ENCODE measurements at places on chromosomes 11 and 22. TPM values are rescaled to one million over a fixed set of nuclear protein-coding genes. Genes with fewer than 3 reads are reported as not detected.

- no peak for DNase-seq
- no peaks in the 10 kb centered on the region for H3K27me3 ChIP-seq
- H3K4me1 ChIP-seq = peaks cover 15% of the 10 kb centered on the region
- H3K4me3 ChIP-seq = no peak overlapping the region
- no peaks in the 10 kb centered on the region for H3K36me3 ChIP-seq
Observed at GRCh38 chr11:119614222-119615002, 114.6 kb downstream of the NECTIN1 start.

The AGBL2 gene
- 1.7 TPM for polyA plus RNA-seq

GRCh38 chr11:122229078-122229477, 113.1 kb upstream of the BLID start:
- H3K36me3 ChIP-seq = no peaks in the 10 kb centered on the region
- DNase-seq = no peak
- no peaks in the 10 kb centered on the region for H3K4me1 ChIP-seq
- H3K27me3 ChIP-seq = no peaks in the 10 kb centered on the region
- H3K4me3 ChIP-seq = no peak overlapping the region

The BIK gene
- 8.5 TPM for polyA plus RNA-seq

GRCh38 chr11:47967577-47968525, 12.5 kb upstream of the PTPRJ start:
- no peak overlapping the region for H3K27ac ChIP-seq
- H3K36me3 ChIP-seq = no peaks in the 10 kb centered on the region
- no peaks in the 10 kb centered on the region for H3K27me3 ChIP-seq
- no peak for DNase-seq

- no peak for DNase-seq
- H3K4me3 ChIP-seq = no peak overlapping the region
- H3K36me3 ChIP-seq = no peaks in the 10 kb centered on the region
- H3K4me1 ChIP-seq = no peaks in the 10 kb centered on the region
- no peaks in the 10 kb centered on the region for H3K27me3 ChIP-seq
Observed at GRCh38 chr11:1351278-1351937, 38.3 kb upstream of the BRSK2 start.

GRCh38 chr11:12043959-12044791, 35.7 kb upstream of the DKK3 start:
- no peaks in the 10 kb centered on the region for H3K27me3 ChIP-seq
- H3K4me1 ChIP-seq = no peaks in the 10 kb centered on the region
- no peak overlapping the region for H3K27ac ChIP-seq
- no peaks in the 10 kb centered on the region for H3K36me3 ChIP-seq

The PGGHG gene
- polyA plus RNA-seq = 3.0 TPM

DNA sequence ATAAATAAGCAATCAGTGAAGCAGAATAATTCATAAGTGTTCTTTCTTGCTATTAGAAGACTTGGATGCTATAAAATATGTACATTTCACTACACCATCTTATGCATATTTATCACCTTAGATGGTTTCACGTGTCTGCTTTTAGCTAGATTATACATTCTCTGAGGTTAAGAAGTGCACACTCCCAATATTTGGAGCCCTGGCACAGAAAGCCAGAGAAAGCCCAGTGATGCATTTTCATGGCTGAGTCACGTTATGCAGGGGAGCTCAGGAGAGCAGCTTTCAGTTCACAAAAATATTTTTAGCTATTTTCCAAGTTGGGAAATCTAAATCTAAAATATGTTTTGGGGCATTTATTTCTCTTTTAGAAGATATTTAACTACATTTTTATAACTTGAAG, 5.1 kb upstream of the TP53AIP1 start:
- H3K27me3 ChIP-seq = no peaks in the 10 kb centered on the region
- no peak for DNase-seq
- H3K36me3 ChIP-seq = no peaks in the 10 kb centered on the region
- H3K27ac ChIP-seq = no peak overlapping the region
- H3K4me1 ChIP-seq = no peaks in the 10 kb centered on the region
- H3K4me3 ChIP-seq = no peak overlapping the region

- no peaks in the 10 kb centered on the region for H3K27me3 ChIP-seq
- H3K4me3 ChIP-seq = no peak overlapping the region
- DNase-seq = no peak
- no peak overlapping the region for H3K27ac ChIP-seq
- no peaks in the 10 kb centered on the region for H3K4me1 ChIP-seq
- no peaks in the 10 kb centered on the region for H3K36me3 ChIP-seq
Observed at GRCh38 chr11:71180694-71181470, 71.5 kb downstream of the SHANK2 start.

- DNase-seq = no peak
- peaks cover 13% of the 10 kb centered on the region for H3K4me1 ChIP-seq
- H3K27ac ChIP-seq = no peak overlapping the region
- H3K27me3 ChIP-seq = peaks cover 8% of the 10 kb centered on the region
- no peaks in the 10 kb centered on the region for H3K36me3 ChIP-seq
- no peak overlapping the region for H3K4me3 ChIP-seq
Observed at GRCh38 chr11:94737171-94737611, 31.0 kb upstream of the AMOTL1 start.

DNA sequence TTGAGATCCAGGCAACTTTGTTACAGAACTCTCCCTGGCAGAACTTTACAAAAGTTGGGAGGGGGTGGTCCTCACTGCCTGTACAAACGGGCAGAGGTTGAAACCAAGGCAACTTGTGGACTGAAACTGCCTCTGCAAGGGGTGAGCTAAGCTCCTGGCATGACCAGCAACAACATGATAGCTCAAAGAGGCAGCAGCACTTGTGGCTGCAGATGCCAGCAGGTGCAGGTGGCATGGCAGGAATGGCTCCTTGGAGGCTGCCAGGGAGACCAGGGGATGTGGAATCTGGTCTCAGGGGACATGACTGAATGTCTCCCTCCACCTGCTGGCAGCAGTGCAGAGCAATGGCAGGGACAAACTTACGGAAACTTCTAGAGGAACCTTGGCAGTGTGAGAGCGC, 38.8 kb upstream of the PHF21A start:
- DNase-seq = no peak
- no peak overlapping the region for H3K27ac ChIP-seq
- no peak overlapping the region for H3K4me3 ChIP-seq
- H3K27me3 ChIP-seq = no peaks in the 10 kb centered on the region
- H3K36me3 ChIP-seq = no peaks in the 10 kb centered on the region

GRCh38 chr11:61083601-61084147, 18.6 kb upstream of the CD5 start:
- peak overlapping the region; percentile 91 for H3K27ac ChIP-seq
- no peaks in the 10 kb centered on the region for H3K36me3 ChIP-seq
- H3K27me3 ChIP-seq = no peaks in the 10 kb centered on the region
- H3K4me1 ChIP-seq = peaks cover 55% of the 10 kb centered on the region

- DNase-seq = peak; percentile 28
- H3K27ac ChIP-seq = peak overlapping the region; percentile 22
- no peaks in the 10 kb centered on the region for H3K36me3 ChIP-seq
- H3K4me1 ChIP-seq = peaks cover 61% of the 10 kb centered on the region
- H3K4me3 ChIP-seq = no peak overlapping the region
Observed at GRCh38 chr22:23237841-23238240, 57.5 kb downstream of the BCR start.

- no peak for DNase-seq
- no peak overlapping the region for H3K4me3 ChIP-seq
- H3K27ac ChIP-seq = no peak overlapping the region
- no peaks in the 10 kb centered on the region for H3K27me3 ChIP-seq
Observed at GRCh38 chr22:44847380-44847779, 95.0 kb downstream of the ARHGAP8 start.

- peak; percentile 64 for DNase-seq
- H3K4me1 ChIP-seq = peaks cover 15% of the 10 kb centered on the region
- peak overlapping the region; percentile 23 for H3K4me3 ChIP-seq
- H3K27me3 ChIP-seq = no peaks in the 10 kb centered on the region
- H3K36me3 ChIP-seq = no peaks in the 10 kb centered on the region
Observed at GRCh38 chr11:59283825-59284772, 71.4 kb upstream of the MPEG1 start.

The MIEF1 gene
- 15.4 TPM for polyA plus RNA-seq

DNA sequence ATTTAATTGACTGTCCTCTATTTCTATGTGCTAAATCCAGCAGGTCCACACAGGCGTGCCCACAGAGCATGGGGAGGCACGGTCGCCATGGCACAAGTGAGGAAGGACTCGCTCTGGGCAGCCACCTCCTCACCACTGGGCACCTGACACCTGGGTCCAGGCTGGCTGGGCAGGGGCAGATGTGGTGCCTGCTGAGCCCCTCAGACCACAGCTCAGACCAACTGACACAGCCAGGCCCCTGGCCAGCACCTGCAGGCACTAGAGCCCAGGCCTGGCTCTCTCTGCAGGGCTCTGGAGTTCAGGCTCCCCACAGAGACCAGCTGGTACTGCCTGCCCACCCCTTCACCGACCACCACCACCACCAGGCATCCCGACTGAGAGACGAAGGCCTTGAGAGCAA, 27.9 kb downstream of the LINC01488 start:
- no peak overlapping the region for H3K27ac ChIP-seq
- no peaks in the 10 kb centered on the region for H3K36me3 ChIP-seq
- H3K27me3 ChIP-seq = no peaks in the 10 kb centered on the region
- DNase-seq = no peak
- no peaks in the 10 kb centered on the region for H3K4me1 ChIP-seq

- H3K27ac ChIP-seq = no peak overlapping the region
- DNase-seq = no peak
- H3K27me3 ChIP-seq = no peaks in the 10 kb centered on the region
- no peaks in the 10 kb centered on the region for H3K4me1 ChIP-seq
Observed at GRCh38 chr22:41015003-41015402, 63.8 kb downstream of the RBX1 start.

The SLC22A9 gene
- polyA plus RNA-seq = not detected

The TSKU gene
- 0.13 TPM for polyA plus RNA-seq

The BLID gene
- not detected for polyA plus RNA-seq

DNA sequence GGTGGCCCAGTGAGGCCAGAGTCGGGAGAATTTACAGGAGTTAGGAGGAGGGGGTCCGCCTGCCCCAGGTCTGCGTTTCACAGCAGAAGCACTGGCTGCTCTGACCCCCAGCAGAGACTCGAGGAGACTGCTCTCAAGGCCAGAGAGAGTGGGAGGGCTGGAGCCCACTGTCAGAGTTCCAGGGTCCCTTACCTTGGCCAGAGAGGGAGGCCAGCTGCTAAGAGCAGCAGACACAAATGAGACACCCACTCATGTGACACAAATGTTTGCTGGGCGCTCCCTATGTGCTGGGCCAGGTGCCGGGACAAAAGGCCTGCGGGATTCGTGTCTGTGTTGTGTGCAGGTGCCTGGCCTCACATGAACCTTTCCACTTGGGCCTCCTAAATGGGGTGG, 2.8 kb upstream of the TNFRSF13C start:
- no peak for DNase-seq
- H3K27me3 ChIP-seq = no peaks in the 10 kb centered on the region
- H3K27ac ChIP-seq = no peak overlapping the region
- H3K4me1 ChIP-seq = peaks cover 15% of the 10 kb centered on the region
- H3K36me3 ChIP-seq = no peaks in the 10 kb centered on the region

- H3K4me1 ChIP-seq = peaks cover 40% of the 10 kb centered on the region
- no peaks in the 10 kb centered on the region for H3K27me3 ChIP-seq
- no peak overlapping the region for H3K27ac ChIP-seq
- H3K4me3 ChIP-seq = no peak overlapping the region
- no peak for DNase-seq
Observed at GRCh38 chr11:68341557-68342458, 29.4 kb downstream of the LRP5 start.

The MMP10 gene
- polyA plus RNA-seq = not detected

GRCh38 chr11:86802601-86803051, 2.3 kb downstream of the PRSS23 start:
- peaks cover 7% of the 10 kb centered on the region for H3K27me3 ChIP-seq
- H3K27ac ChIP-seq = no peak overlapping the region
- no peak for DNase-seq
- no peak overlapping the region for H3K4me3 ChIP-seq
- H3K4me1 ChIP-seq = peaks cover 10% of the 10 kb centered on the region

The OR52I1 gene
- polyA plus RNA-seq = not detected

The KRTAP5-2 gene
- polyA plus RNA-seq = not detected

- no peaks in the 10 kb centered on the region for H3K27me3 ChIP-seq
- no peak overlapping the region for H3K27ac ChIP-seq
- H3K36me3 ChIP-seq = no peaks in the 10 kb centered on the region
Observed at GRCh38 chr11:117570701-117571100, 226.3 kb downstream of the DSCAML1 start.

DNA sequence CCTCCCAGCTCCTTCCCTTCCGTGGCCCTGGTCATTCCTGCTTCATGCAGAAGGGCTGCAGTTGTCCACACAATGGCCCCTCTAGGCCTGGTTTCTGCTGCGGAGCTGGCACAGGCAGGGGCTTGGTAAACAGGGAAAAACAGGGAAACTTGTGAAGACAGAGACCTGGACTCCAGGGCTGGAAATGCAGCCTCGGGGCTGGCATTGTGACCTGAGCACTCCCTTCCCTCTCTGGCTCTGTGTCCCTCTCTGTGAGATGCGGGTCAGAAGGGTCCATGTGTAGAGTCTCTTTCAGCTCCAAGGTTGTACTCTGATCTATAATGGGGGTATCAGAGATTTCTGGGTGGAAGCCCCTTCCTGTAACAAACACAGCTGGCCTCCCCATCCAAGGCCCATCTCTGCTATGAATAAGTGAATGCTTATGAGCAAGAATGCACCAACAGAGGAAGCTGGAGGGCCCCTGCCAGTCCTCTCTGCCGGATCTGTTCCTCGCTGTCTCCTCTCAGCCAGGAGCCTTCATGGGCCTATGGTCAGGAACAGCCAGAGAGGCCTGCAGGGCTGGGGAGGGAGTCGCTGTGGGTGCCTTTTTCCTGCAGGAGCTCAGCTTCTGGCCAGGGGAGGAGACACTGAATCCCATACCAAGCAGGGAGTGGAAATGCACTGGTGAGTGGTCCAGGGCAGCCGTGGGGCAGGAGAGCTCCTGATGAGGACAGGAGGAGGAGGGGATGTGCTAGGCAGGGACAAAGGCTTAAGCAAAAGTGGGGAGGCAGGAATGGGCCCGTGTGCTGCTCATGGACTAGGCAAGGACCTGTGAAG, 6.7 kb upstream of the DERL3 start:
- H3K27ac ChIP-seq = no peak overlapping the region
- H3K27me3 ChIP-seq = no peaks in the 10 kb centered on the region
- no peak for DNase-seq

DNA sequence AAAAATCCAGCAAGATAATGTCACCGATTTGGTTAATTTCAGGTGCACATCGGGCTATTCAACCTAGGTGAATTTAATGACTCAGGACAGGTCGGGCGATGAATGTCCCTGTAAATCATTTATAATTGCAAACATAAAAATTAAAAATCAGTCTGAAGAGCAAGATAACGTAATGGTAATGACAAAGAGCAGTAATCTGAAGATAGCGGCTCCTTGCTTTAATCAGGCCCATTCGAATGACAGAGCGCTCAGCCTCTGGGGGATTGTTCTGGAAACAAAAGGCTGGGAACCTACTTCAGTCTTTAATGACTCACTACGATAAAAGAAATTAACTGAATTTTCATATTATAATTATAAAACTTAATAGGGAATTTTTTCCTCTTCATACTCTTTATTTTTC, 61.3 kb downstream of the RCN1 start:
- H3K27me3 ChIP-seq = no peaks in the 10 kb centered on the region
- no peak overlapping the region for H3K27ac ChIP-seq
- no peak for DNase-seq
- no peak overlapping the region for H3K4me3 ChIP-seq
- no peaks in the 10 kb centered on the region for H3K4me1 ChIP-seq

The VWCE gene
- polyA plus RNA-seq = not detected

The TYR gene
- polyA plus RNA-seq = not detected

GRCh38 chr11:2088746-2089535, 50.2 kb downstream of the IGF2 start:
- H3K27me3 ChIP-seq = peaks cover 3% of the 10 kb centered on the region
- DNase-seq = no peak
- peaks cover 15% of the 10 kb centered on the region for H3K4me1 ChIP-seq
- H3K36me3 ChIP-seq = no peaks in the 10 kb centered on the region
